ENCODE measurements at places on chromosomes 1 and 21. TPM values are rescaled to one million over a fixed set of nuclear protein-coding genes. Genes with fewer than 3 reads are reported as not detected.

The GFI1 gene
- total RNA-seq: 0.35 TPM

DNA sequence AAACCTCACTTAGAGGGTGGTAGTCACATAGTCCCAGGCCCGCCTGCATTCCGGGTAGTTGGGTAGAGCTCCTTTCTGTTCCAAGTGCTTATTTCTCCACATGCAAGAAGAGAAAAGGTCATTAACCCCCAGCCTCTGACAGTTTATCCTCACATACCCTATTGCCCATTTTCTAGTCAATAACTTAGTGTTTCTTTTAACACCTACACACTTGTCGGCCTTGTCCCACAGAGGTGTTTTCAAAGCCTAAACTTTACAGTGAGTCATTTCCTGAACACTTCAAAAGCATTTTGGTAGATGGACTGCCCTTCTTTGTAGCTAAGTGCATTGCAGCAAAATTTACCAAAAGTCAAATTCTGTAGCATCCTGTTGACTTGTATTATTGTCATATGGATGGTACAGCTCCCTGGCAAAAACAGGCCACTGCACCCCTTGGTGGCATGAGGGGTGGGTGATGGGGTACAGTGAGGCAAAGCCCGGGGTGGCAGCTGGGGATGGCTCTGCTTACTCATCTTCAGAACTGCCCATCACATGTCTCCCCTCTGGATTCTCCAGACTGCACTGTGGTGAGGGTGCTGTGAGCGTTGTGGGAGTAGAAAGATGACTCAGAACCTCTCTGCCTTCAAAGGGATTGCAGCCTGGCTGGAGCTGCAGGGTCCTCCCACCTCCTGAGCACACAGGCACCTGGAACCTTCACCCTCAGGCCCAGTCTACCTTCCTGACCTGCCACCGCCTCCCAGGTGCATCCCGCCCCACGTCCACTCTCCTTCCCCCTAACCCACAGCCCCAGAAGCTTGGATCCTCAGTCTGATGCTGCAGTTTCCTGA lies 45.8 kb upstream of the DMRTB1 start:
- no peak for DNase-seq

- DNase-seq: no peak
These were observed 2.0 kb upstream of the MARCKSL1 start for GRCh38 chr1:32337855-32338636.

- no peak for DNase-seq
These were observed 7.3 kb upstream of the SIM2 start for GRCh38 chr21:36691555-36692041.

- DNase-seq: no peak
These were observed 30.2 kb downstream of the USP1 start for GRCh38 chr1:62467092-62467491.

DNA sequence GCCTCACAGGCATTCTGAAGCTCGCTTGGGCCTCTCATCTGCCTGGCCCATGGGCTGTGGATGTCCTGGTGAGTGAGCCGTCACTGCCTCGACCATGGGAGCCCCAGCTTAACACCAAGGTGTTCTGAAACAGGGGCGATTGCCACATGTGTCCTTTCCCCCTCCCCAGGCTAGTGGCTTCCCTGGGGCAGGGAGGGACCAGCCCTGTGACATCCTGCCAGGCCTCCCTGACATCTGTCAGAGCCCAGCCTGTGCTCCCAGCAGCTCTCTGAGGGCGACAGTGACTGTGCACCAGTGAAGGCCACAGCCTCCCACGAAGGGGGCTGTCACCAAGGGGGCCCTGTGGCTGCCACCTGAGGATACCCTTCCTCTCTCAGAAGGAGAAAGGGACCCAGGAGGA lies 35.9 kb upstream of the CCDC27 start:
- DNase-seq: no peak

DNA sequence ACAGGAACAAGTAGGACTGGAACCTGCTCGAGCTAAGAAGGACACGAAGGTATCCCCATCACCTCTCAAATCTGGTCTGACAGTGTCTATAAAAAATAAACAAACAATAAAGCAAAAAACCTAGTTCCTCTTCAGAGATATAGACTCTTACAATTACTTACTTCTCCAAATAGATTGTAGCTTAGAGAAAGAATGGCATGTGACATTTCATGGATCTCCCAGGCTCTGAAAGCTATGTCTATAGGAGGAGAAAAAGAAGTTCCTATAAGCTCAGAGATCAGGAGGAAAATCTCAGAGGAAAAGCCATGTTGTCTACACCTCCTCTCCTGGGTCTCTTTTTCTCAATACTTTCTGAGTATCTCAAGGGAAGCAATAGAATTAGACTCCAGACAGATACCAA lies 12.3 kb upstream of the OR10J5 start:
- no peak for DNase-seq

DNA sequence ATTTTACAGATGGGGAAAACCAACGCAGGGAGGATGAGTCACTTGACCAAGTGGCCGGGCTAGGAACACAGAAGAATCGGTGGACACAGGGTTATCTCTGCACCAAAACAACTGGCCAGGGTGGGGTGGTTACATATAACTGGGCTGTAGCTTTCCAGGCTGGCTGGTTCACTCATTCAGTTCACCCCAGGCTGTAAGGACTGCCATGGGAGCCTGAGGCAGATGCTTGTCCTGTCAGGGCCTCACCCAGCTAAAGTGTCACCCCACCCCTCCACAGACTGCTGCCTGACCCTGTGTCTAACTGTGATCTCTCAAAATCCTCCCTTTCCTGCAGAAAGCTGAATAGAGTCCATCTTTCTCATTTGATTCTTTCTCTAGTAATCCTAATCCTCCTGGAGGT lies 387.3 kb downstream of the RYR2 start:
- DNase-seq: no peak

DNA sequence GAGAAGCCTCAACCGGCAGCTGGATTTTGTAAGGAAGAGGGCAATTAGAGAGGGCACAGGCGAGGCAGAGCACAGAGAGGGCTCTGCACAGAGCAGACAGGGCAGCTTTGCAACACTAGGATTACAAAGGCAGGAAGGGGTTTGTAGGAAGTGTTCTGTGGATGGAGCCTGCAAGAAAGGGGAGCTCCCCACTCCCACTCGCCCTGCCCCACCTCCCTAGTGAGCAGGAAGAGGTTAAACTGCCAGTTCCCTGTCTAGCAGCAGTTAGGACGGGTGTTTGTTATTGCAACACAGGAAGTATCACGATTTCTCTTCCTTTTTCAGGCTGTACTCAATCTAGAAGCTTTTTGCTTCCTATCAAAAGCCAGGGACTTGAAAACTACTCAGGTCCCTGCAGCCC lies 63.3 kb upstream of the LRRC8D start:
- no peak for DNase-seq

- no peak for DNase-seq
These were observed 239.3 kb downstream of the SIPA1L2 start for GRCh38 chr1:232390590-232390989.

DNA sequence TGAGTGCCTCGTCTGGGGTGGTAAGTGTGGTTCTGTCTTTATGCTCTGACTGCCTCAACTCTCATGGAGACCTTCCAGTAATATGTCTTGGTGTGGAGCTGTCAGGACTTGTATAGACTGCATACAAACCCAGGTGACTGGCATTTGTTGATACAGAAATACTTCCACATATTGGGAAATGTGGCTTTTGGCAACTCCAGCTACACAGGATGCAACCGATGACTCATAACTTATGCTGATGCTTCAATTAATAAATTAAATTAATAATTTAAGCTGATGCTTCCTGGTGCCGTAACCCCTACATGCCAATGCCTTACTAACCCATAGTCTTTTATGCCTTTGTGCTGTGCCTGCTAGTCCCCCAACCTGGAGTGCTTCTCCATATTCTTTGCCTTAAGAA lies 72.3 kb upstream of the ARTN start:
- DNase-seq: peak; percentile 16

The LCE3E gene
- total RNA-seq: not detected

The GNAT2 gene
- not detected for total RNA-seq

- no peak for DNase-seq
These were observed 540 bp downstream of the CD55 start for GRCh38 chr1:207321790-207322645.

DNA sequence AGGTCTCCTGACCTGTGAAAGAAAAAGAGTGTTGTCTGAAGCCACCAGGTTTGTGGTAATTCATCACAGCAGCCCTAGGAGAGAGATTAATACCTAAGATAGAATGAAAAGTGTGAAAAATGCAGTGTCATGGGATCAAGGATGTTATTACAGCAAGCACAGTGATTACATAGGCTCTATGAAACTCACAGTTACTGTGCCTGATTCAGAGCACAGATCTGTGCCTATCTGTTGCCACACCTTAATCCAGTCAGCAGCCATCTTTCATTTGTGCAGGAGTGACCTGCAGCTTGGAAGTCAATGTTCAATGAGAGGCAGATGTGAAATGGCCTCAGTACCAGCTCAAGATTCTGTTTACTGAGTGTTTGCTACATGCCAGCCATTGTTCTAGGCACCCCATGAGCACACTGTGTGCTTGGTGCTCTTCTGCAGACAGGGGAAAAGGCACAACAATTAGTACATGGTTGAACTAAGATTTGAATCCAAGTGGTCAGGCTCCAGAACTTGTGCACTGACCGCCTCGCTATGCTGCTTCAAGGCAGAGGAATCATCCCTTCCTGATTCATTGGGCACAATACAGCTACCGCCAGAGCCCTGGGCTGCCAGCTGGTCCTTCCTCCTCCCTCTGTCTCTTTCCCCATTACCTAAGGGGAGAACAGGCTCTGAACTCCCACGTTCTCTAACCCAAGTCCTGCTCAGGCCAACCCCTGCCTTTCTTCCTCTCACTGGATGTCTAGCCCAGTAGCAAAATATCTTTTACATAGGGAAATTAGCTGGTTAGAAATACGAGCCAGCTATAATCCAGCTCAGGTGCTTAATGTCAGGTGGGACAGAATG lies 56.3 kb upstream of the NEK2 start:
- DNase-seq: no peak
